ENCODE measurements at places on chromosomes 7 and 10.

DNA sequence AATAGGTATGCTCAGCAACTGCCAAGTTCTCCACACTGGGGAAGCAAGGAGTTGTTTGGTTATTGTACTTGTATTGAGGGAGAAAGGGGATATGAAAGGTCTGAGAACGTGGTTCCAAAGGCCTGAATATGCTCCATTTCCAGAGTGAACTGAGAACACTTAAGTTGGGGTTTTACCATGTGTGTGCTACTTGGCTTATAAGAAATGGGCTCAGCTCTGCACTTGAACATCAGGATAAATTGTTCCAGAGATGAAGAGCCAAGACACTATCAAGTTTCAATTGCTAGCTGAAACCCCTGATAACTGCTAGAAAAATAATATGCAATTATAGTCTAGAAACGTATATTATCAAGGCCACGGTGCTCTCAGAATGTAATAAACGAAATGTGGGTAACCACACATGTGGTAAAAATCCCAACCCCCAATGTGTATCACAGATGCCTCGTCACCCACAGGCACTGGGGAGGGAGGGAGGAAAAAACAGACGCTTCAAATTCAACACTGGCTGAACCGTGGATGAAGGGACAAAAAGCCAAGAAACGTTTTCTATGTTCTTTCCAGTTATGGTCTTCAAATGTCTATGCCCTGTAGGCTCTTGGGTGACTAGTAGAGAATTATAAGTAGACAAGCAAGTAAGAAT, 16.3 kb downstream of the ELMO1 start:
- DNase-seq, result no peak

DNA sequence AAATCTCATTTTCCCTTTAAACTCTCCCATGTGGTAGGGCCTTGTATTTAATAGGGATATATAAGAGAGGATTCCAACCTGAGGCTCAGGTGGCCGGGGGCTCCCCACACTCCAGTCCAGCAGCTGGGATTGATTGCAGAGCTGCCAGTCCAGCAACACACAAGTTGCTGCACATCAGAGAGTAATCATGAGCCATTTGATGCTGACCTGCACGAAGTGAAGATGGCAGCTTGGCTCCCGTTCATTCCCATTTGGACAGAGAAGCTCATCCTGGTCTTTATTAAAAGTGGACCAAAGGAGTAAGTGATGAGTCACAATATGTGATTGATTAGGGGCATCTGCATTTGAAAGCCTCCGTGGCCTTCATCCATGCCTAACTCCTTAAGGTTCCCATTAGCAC, 202.4 kb downstream of the PLXNA4 start:
- no peak for DNase-seq

- DNase-seq, result peak; percentile 22
These were observed 878 bp downstream of the GLRX3 start for GRCh38 chr10:130137090-130137448.

DNA sequence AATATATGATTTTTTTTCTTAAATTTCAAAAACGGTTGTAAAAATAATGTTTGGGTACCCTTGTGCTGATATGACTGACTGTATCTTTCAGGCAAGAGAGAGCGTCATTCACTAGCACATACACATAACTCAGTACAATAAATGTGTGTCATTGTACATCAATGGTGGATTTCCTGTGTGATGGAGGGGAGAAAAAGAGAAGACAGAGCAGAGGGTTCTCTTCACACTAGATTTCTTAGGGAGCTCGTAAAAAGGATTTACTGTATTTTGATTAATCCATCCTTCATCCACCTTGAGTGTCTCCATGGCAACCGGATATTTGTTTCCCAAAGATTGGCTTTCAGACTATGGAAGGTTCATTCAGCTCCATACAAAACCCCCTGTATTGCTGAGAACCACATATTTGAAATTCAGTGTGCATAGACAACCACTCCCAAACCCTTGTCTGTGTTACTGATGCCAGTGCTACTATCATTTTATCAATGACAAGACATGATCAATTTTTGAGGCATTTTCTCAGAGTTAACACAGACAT, 150.6 kb downstream of the AKR1D1 start:
- no peak for DNase-seq

- no peak for DNase-seq
These were observed 54.3 kb downstream of the PODXL start for GRCh38 chr7:131501930-131502685.

DNA sequence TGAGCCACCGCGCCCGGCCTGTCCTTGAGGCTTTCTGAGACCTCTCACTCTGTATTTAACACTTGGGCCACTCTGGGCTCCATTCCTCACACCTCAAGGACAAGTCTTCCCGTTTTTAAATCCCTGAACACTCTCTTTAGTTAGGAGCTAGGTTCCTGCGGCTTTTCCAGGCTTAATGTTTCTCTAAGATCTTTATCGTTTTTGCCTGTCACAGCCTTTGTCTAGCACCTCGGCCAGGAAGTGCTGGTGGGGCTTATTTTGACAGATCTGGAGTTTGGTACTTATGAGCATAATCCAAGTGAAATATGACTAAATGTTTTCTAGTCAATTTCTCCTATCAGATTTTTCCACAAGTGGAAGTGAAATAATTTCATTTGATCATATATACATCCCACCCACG, 186.6 kb downstream of the DPY19L1 start:
- DNase-seq, result no peak

DNA sequence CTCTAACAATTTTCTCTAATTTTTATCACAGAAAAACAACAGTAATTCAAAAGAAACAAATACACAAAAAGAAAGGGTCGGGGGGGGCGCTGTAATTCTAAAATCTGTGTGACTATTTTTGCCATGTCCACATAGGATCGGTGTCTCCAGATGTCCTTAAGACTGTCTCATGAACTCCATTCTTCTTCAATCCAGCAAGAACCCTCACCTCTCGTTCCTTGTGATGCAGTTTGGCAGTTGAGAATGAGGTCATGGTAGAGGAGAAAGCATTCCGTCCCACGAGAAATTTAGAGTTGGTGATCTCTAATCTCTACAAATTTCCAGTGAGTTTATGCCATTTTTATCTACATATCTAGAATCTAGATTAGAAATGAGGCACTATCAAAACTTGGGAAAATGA, 394.7 kb downstream of the TFEC start:
- no peak for DNase-seq

GRCh38 chr10:63554657-63555056, 33.5 kb downstream of the REEP3 start:
- DNase-seq, result peak; percentile 95

DNA sequence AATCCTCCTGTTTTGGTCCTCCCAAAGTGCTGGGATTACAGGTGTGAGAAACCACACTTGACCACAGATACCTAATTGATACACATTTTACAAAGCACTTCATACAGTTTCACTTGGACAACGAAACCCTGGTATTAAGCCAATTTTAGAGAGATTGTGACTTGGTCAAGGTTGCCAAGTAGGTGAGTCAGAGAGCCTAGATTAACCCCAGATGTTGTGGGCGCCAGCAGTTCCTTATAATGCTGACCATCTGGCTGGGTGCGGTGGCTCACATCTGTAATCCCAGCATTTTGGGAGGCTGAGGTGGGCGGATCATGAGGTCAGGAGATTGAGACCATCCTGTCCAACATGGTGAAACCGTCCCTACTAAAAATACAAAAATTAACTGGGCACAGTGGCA, 4.9 kb upstream of the PHKG1 start:
- peak; percentile 94 for DNase-seq

- DNase-seq, result no peak
These were observed 618.5 kb downstream of the INHBA start for GRCh38 chr7:41084381-41084780.

DNA sequence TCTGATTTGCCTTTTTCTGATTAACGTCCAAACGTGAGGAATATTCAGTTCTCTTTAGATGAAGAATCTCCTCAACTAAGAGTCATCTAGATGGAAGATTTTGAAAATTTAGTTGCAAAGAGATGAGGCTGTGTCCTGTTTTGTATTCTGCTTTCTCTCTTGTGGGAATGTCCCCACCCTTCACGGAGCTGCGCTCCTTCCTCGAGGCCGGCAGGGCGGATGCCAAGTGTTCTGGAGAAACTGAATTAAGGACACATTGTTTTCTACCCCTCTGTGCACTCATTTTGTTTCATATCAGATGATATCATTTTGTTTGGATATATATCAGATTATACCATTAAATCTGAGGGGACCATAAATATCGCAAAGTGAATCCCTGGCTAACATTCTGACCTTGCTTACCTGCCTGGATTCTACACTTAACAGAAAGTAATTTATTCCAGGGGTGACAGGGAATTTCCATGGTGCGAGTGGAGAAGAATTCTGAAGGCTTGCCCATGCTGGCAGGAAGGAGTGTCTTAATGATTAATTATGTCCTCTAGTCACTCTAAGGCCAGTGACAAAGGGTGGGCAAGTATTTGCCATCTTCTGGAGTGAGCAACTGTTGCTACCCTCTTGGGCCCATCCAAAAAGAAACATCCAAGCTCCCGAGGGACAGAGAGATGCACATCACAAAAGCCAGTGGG, 47.9 kb upstream of the IGFBP3 start:
- DNase-seq, result no peak

GRCh38 chr10:52464368-52465124, 150.5 kb downstream of the DKK1 start:
- DNase-seq, result no peak

DNA sequence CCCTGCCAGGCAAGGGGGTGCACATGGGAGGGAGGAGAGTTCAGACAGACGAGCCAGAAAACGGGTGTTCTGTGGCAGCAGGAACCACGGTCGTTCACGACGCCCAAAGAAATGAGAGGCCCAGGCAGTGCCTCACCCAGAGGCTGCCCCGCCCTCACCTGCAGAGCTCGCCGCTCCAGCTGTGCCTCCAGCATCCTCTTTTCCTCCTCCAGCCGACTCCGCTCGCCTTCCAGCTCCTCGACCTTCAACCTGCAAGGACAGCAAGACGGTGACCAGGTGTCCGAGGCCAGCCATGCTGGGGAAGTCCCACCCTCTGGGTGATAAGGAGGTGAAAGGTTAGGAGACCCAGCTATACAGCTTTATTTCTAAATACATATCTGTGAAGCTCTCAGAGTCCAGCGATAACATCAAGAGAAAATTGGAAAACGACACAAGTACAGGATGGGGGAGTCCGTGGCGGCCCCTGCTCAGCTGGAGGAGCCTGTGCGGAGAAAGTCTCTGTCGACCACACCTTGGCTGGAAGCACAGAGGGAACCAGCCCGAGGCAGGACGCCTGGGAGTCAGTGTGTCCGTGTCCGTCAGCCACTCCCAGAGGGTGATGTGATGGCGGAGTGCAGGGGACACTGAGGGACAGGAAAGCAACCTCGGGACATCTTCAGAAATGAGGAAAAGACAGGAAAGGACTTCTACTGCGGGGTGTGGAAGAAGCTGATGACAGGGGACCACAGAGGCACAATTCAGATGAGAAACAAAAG, 275.1 kb downstream of the MAD1L1 start:
- no peak for DNase-seq

DNA sequence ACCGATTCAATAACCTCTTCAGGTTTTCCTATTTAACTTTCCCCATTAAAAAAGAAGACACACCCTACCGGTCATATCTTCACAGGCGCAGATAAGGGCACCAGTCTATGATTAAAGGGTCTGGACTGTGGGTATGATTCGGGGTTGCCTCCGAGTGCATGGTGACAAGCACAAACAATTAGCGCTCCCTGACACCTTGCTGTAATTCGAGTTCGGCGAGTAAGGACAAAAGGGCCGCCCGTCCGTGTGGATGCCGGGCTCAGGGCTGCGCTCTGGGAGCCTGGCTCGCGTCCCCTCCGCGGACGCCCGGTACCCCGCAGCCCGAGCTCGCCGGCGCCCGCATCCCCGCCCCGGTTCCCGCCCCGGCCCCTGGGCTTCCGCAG, 111.9 kb upstream of the RHEB start:
- peak; percentile 54 for DNase-seq

DNA sequence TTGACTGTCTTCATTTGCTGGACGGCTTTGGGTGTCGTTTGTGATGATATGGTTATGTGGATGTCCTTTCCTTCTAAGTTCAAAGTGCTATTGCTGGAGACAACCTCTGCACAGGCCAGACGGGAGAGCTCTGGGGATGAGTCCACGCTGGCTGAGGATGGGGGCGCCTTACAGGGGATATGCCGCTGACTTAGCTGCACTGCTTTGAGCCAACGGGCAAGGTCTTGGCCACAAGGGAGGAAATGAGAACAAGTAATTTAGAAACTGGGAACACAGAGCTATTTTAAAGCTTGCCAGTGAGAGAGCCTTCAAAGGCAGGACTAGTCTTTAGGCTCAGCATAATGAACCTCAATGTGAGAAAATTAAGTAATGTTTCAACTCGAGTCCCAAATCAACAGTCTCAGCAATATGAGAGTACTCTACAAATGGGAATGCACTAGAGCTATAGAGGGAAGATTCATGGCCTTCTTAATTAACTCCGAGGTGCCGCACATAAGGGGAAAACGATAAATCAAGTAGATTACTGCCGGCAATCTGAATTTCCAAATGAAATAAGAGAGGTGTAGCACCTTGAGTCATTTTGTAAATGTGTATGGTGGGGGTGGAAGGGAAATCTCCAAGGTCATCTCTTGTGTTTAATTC, 209.3 kb downstream of the JAZF1 start:
- DNase-seq, result no peak

DNA sequence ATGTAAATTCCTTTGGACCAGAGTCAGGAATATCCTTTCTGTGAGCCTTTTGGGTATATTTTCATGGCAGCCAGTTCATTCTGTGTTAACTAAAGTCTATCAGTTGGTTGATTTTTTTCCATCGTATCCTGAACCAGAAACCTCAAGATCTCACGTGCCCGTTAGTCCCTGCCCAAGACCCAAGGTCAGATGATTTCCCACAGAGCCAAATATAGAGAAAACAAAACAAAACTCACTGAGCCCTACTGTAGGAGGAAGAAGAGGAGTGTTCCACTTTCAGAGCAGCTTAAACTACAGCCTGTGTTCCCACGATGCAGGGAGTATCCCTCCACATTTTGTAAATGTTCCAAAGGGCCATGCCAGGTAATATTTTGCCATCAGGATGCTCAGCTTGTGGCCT, 96.0 kb upstream of the ADO start:
- no peak for DNase-seq

GRCh38 chr10:125101049-125101448, 59.3 kb downstream of the CTBP2 start:
- no peak for DNase-seq
